Vagina (tissue), 2 donors: ENCODE measurements at places on chromosomes 1 and 21. TPM values are rescaled to one million over a fixed set of nuclear protein-coding genes. Genes with fewer than 3 reads are reported as not detected.

DNASE2B gene
- not detected for total RNA-seq

S100A7A gene
- total RNA-seq = not detected

APCS gene
- not detected for total RNA-seq

KCNH1 gene
- total RNA-seq = 3.9 TPM

PTCH2 gene
- total RNA-seq = 0.98 TPM

CFAP74 gene
- not detected for total RNA-seq

TPRG1L gene
- total RNA-seq = 44.9 TPM

COL8A2 gene
- total RNA-seq = 6.4 TPM

TRPM2 gene
- total RNA-seq = 2.2 TPM

ASTN1 gene
- total RNA-seq = 4.2 TPM

SHISAL2A gene
- 3.2 TPM for total RNA-seq

APOBEC4 gene
- total RNA-seq = not detected

STIL gene
- total RNA-seq = 3.9 TPM

GPR25 gene
- total RNA-seq = 5.9 TPM

NHLH1 gene
- not detected for total RNA-seq

KCNJ6 gene
- total RNA-seq = not detected

SPAG17 gene
- total RNA-seq = 10.1 TPM

RSPH1 gene
- total RNA-seq = not detected

ACTN2 gene
- total RNA-seq = 1.5 TPM

S100A2 gene
- total RNA-seq = 470 TPM

NPR1 gene
- 45.9 TPM for total RNA-seq

PLXNA2 gene
- total RNA-seq = 38.3 TPM

NBPF4 gene
- total RNA-seq = not detected

SPRR2E gene
- total RNA-seq = 11.8 TPM

DNALI1 gene
- 4.7 TPM for total RNA-seq

RAB25 gene
- total RNA-seq = 52.1 TPM

IL20 gene
- not detected for total RNA-seq

C1QA gene
- 95.8 TPM for total RNA-seq

HSF2BP gene
- 2.7 TPM for total RNA-seq

DTL gene
- total RNA-seq = 7.4 TPM

SPRR2A gene
- 74.6 TPM for total RNA-seq

S100A4 gene
- total RNA-seq = 375 TPM

DENND1B gene
- 17.2 TPM for total RNA-seq

PPIAL4G gene
- not detected for total RNA-seq

HSD3B2 gene
- 10.1 TPM for total RNA-seq

IGSF9 gene
- total RNA-seq = 5.6 TPM

KIF17 gene
- total RNA-seq = 2.5 TPM

ASB17 gene
- total RNA-seq = not detected

DCDC2B gene
- total RNA-seq = not detected

CBR1 gene
- 369 TPM for total RNA-seq

OR14A2 gene
- total RNA-seq = not detected

SLC45A1 gene
- total RNA-seq = 13.8 TPM

DNAH14 gene
- 5.6 TPM for total RNA-seq
